ENCODE measurements at places on chromosomes 1 and 21. TPM values are rescaled to one million over a fixed set of nuclear protein-coding genes. Genes with fewer than 3 reads are reported as not detected.

Gene ZBTB40
- total RNA-seq = 26.5 TPM

Gene CYP4X1
- not detected for total RNA-seq

Gene CORT
- 0.31 TPM for total RNA-seq

Gene PTPRC
- total RNA-seq = 828 TPM

Gene HDAC1
- 197 TPM for total RNA-seq

Gene CR1L
- total RNA-seq = not detected

Gene CD1B
- total RNA-seq = not detected

Gene ARHGEF11
- total RNA-seq = 14.5 TPM

Gene OR2M3
- not detected for total RNA-seq

Gene VPS26C
- total RNA-seq = 94.0 TPM

Gene OR2G6
- not detected for total RNA-seq

Gene SMYD2
- total RNA-seq = 41.6 TPM

Gene DDR2
- 0.34 TPM for total RNA-seq

Gene FCRL4
- not detected for total RNA-seq

Gene SIPA1L2
- total RNA-seq = 0.86 TPM

Gene CRYBG2
- 10.3 TPM for total RNA-seq

Gene CRYZ
- total RNA-seq = 19.6 TPM

Gene RSPH1
- not detected for total RNA-seq

Gene CDKN2C
- total RNA-seq = 52.5 TPM

Gene FCGR3B
- total RNA-seq = not detected

Gene PIGR
- not detected for total RNA-seq

Gene GREM2
- not detected for total RNA-seq

Gene TRIM58
- 0.08 TPM for total RNA-seq

Gene OR10J1
- total RNA-seq = not detected

Gene OR2T2
- total RNA-seq = not detected

Gene FHAD1
- 0.64 TPM for total RNA-seq

All from activated naive CD8-positive, alpha-beta T cell treated with anti-CD3 and anti-CD28 coated beads, Interleukin-2, amount 10 ng/mL, durations not matched to agents 7 days and 5 days (primary cell).